ENCODE measurements at places on chromosomes 4 and X. TPM values are rescaled to one million over a fixed set of nuclear protein-coding genes. Genes with fewer than 3 reads are reported as not detected.

DNA sequence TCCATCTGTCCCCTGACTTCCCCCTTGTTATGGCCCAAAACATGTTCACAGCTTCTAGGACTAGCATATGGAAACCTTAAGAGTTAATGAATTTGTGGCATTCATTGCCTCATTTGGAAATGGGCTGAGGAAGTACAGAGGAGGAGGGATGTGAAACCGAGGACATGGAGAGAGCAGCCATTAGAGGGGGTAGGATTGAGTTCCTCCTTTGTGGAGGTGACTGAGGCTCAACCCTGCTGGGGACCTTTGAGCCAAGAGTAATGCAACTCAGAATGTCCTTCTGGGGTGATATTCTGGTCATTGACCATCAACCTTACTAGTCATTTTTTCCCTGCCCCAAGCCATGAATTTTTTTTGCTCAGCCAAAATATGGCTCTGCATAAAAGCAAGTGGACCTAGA, 109.4 kb downstream of the ZNF518B start:
- no peak for DNase-seq

- no peak for DNase-seq
Observed at GRCh38 chrX:10064736-10065135, 92.0 kb upstream of the CLCN4 start.

DNA sequence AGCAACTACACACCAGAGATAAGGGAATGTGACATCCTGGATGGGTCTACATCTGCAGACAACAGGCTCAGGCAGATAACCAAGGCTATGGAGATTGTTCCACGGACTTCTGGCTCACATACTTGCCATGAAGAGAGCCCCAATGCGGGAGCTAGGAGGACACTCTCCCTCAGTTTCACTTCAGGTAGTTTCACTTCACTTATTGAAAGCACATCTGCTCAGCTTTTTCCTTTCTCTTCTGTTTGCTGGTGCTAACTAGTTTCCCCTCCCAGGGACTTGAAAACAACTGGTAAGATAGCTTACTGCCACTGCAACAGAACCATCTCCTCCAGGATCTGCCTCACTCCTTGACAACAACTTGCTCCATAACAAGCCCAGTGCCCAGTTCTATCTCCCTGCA, 1.4 kb upstream of the CT47C1 start:
- DNase-seq = no peak

DNA sequence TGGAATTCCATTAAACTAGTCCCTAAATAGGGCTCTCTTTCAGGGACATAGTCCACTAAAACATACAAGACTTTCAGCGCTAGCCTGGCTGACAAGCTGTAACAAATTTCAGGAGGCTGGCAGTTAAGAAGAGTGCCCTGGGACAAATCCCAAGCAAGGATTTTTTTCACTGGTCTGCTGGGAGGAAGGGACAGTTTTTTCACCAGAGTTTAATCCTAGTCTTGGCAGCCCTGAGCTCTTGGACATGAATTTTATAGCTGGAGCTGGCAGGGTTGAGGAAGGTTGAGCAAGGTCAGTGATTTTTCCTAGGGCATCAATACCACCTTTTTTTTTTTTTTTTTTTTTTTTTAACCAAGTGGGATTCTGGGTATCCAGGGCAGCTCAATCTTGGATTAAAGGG, 184.4 kb downstream of the SH2D1A start:
- no peak for DNase-seq

Gene CLDN2
- not detected for total RNA-seq

GRCh38 chr4:186981161-186981560, 257.5 kb upstream of the FAT1 start:
- no peak for DNase-seq

Gene PJA1
- total RNA-seq = 146 TPM
